ENCODE measurements at places on chromosomes 16 and 17.

DNA sequence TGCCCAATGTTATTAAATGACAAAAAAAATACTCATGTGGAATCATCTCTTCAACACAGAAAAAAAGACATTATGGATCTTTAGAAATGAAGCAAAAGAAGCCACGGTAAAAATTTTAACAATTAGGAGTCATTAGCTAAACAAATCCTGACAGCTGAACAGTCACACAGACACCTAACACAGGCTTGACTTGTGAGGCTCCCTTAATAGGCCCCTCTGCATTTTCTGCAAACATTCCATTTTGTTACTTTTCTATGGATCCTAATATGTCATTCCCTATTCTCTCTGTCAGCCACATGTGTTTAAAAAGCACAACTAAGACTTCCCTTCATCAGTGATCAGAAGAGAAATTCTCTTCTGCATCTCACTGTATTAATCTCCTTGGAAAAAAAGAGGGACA, 1331.5 kb downstream of the CDH8 start:
- DNase-seq, result no peak

GRCh38 chr16:22016927-22017326, 9.0 kb downstream of the MOSMO start:
- DNase-seq, result no peak

- DNase-seq, result no peak
These were observed 29.7 kb upstream of the CDC42EP4 start for GRCh38 chr17:73341350-73342049.

GRCh38 chr16:52498328-52499059, 48.4 kb downstream of the TOX3 start:
- peak; percentile 28 for DNase-seq

DNA sequence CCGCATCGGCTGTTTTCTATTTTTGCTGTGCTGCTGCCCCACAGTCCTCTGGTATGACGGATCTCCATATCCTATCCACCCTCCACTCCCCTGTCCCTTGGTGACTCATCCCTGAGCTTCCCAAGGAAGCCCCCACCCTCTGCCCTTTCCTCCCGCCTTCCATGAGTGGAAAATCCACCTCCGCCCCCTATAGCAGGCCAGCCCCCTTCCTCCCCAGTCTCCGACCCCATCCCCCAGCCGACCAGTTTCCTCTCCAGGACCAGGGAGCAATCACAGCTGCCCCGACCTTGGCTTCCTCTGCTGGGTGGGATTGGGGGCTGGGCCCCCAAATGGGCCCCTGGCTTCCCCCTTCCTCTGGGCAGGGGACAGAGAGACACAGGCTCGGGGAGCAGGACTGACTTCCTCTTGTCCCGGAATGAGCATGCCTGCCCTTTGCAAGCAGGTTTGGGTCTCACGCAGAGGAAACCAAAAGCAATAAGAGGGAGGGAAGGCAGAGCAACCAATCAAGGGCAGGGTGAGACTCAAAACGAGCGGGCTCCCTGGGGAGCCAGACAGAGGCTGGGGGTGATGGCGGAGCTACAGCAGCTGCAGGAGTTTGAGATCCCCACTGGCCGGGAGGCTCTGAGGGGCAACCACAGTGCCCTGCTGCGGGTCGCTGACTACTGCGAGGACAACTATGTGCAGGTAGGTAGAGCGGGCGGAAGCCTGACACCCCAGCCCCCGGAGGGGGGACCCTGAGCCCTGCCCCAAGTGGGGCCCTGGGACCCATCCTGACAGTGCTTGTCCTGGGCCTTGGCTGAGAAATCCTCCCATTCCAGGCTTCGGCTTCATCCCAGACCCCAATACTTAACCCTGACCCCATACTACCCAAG, at the start of the genes ABI3 and GNGT2:
Gene ABI3 (plus strand): TSS at position 550 of the 872 bp plus-strand sequence. CDS start 18 bp downstream, at position 568.
Gene GNGT2 (minus strand): TSS at position 417 of the 872 bp plus-strand sequence. CDS start 3,152 bp downstream, outside the sequence.
- peak; percentile 26 for DNase-seq
